Activated CD4-positive, CD25-positive, alpha-beta regulatory T cell treated with anti-CD3 and anti-CD28 coated beads, Interleukin-2, amount 50 U/mL, for 72 hours (primary cell): ENCODE measurements at places on chromosomes 5 and 9.

DNA sequence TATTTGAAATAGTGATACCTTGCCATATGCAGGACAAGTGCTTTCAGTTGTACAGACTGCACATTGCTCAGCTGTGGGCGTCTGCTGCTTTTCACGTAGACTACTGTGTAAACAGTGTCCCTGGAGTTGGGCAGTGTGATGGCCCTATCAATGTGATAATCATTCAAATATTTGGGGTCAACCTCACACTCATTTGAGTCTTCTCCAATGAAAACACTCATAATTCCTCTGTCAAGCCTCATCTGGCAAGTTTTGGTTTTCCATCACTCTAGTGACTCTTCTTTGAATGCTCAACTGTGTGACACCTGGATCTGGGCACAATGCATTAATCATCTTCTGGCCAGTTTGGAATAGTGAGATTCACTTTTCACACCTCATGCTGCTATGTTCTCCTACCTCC is 64.4 kb downstream of the UGCG start:
- no peak for DNase-seq

DNA sequence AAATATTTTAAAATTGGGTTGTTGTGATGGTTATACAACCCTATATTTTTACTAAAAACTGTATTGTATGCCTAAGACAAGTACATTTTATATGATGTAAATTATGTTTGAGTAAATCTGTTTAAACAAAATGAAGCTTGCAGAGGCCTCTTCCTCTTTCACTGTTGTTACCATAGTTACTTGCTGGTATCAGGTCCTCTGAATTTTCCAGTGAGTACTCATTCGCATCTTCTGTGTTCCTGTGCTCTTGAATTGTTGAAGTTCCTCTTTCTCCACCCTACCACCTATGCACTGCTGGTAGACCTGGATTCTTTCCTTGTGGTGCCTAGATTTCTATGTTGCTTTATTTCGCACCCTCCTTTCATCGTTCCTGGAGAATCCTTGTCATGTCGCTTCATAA is 938.5 kb upstream of the ACO1 start:
- no peak for DNase-seq

DNA sequence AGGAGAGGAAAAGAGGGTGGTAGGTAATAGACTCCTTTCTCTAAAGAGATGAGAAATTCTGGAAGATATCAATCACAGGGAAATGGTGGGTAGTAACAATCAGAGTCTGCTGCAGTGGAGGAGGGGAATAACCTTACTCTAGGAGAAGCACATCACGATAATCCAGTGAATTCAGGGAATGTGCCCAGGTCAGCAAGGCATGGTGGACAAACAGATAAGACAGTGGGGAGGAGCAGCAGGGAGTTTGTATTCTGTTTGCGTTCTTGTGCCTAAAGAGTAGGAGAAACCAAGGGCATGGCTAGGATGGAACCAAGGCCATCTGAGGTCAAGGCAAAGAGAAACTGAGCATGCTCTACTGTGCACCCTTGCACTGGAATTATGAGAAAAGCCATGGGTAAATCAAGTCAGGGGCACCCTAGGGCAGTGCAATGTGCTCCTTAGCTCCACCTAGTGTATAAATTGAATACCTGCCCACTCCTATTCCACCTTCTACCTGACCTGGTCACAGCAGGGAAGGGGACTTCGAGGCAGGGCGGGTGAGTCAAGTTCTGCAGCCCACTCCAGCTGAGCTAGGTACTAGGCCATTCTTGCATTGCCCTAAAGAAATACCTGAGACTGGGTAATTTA is 31.6 kb downstream of the RETREG1 start:
- DNase-seq, result no peak

- DNase-seq, result no peak
Observed at GRCh38 chr9:88741335-88741734, 206.4 kb downstream of the NXNL2 start.

DNA sequence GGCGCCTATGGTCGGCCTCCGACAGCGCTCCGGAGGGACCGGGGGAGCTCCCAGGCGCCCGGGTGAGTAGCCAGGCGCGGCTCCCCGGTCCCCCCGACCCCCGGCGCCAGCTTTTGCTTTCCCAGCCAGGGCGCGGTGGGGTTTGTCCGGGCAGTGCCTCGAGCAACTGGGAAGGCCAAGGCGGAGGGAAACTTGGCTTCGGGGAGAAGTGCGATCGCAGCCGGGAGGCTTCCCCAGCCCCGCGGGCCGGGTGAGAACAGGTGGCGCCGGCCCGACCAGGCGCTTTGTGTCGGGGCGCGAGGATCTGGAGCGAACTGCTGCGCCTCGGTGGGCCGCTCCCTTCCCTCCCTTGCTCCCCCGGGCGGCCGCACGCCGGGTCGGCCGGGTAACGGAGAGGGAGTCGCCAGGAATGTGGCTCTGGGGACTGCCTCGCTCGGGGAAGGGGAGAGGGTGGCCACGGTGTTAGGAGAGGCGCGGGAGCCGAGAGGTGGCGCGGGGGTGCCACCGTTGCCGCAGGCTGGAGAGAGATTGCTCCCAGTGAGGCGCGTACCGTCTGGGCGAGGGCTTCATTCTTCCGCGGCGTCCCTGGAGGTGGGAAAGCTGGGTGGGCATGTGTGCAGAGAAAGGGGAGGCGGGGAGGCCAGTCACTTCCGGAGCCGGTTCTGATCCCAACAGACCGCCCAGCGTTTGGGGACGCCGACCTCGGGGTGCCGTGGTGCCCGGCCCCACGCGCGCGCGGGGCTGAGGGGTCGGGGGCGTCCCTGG is 561 bp downstream of the DAPK1 start:
- no peak for DNase-seq

DNA sequence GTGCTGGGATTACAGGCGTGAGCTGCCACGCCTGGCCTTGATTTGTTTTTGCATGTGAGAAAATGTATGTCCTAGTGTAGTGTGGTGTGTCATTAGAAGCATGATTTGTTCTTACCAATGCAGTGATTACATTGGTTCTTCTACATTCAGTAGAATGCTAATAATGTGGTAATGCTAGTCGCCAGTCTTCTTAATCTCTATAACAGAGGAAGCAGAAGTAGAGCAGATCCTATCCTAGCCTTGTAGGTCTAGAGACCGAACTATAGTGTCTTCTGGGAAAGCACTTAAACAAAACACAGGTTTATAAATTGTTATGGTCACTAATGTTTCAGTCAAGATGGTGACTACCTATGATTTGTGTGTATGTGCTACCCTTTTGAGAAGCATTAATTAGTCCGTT is 197.5 kb upstream of the DMRT1 start:
- no peak for DNase-seq

DNA sequence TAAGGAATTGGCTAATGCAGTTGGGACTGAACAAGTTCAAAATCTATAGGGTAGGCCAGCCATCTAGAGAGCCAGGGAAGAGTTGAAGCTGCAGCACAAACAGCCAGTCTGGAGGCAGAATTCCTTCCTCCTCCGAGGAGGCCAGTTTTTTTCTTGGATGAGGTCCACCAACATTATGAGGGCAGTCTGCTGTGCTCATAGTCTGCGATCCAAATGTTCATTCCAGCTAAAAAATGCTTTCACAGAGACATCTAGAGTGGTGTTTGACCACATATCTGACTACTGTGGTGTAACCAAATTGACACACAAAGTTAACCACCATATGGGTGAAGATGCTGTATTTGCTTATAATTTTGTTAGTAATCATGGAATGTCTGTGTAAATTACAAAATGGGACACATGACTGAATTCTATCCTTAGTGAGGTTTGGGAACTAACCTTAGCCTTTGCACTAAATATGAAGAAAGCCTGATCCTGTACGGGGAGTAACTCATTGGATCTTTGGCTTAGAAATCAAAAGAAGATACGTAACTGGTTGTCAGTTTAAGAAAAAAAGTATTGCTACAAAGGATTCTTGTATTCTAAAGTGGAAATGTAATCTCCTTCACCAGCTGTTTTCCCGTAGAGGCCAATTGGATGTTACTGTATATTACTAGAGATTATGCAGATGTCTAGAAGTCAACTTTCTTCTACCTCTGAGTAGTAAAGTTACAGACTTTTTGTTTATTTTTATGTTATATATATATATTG is 70.6 kb downstream of the SPIN1 start:
- DNase-seq, result no peak

- DNase-seq, result no peak
Observed at GRCh38 chr5:12526113-12526512, 621.9 kb upstream of the CTNND2 start.

- no peak for DNase-seq
Observed at GRCh38 chr9:100488177-100488576, 15.2 kb downstream of the TMEFF1 start.

- DNase-seq, result peak; percentile 31
Observed at GRCh38 chr5:140926443-140927227, 536 bp downstream of the PCDHAC1 start.

DNA sequence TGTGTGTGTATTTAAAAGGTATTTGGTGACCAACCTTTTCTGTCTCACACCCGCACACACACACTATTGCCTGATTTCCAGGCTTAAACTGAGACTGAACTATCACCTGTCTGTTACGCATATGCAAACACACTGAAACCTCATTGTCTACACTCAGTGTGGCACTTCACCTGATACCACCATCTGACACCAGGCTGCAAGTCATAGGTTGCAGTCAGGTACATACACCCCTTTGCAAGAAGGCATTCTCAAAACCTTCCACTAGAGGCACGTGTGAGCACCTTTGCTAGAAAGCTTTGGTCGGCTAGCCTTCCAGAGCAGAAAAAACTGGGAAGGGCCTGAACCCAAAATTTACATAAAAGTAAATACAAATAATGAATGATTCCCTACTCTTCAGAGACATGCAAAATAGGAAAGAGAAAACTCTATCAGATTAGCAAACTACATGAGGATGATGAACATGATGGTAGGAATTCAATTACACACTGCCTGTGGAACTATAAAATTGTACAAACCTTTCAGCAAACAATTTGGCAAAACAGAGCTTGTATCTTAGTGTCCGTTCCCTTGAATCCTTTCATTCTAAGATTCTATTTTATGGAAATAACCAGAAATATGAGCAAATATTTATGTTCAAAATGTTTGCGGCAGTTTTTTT is 5.9 kb upstream of the FOXD1 start:
- no peak for DNase-seq

- no peak for DNase-seq
Observed at GRCh38 chr9:128335161-128335560, 5.2 kb upstream of the SLC27A4 start.

DNA sequence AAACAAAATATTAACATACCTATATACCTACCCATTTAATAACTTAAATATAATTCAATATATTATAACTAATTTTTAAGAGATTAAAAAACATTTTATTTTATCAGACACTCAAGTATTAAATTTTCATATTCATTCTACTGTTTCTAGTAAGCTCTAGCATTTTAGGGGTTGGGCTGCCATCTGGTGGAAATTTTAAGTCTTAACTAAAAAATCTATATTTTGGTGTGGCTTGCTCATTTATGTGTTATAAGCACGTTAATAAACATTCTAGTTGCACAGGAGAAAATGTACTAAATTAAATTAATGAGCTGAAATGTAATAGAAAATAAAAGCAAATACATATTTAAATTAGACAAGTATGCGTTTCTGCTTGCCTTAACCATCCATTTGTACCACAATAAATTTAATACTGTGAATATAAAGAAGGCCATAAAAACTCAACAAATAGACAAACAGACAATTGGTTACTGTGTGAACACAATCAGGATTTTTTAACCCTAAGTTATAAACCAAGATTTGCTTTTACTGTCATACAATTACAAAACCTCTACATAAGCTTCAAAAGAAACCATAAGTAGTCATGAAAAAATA is 1728.3 kb upstream of the CDH9 start:
- DNase-seq, result no peak

GRCh38 chr9:126548312-126548711 is 65.4 kb upstream of the LMX1B start:
- no peak for DNase-seq

- no peak for DNase-seq
Observed at GRCh38 chr5:131593921-131594320, 41.1 kb downstream of the RAPGEF6 start.

GRCh38 chr9:4223312-4223833 is 76.5 kb downstream of the GLIS3 start:
- no peak for DNase-seq

- DNase-seq, result no peak
Observed at GRCh38 chr5:80736730-80737129, 81.9 kb upstream of the DHFR start.

DNA sequence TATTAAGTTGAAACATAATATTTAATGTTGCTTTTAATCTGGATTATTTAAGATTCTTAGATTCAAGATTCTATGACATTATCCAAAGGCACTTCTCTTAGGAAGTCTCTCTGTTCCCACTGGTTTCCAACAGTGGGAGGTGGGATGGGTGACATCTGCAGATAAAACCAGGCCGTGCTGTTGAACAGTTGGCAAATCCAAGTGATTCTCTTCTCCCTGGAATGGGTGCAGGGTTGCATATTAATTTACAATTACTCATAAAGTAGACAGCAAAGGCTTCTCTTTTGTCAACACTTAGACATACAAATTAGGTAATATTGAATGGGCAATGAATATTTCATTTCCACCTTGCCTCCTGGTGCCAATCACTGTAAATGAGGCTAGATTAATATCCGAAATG is 233.7 kb upstream of the IL12B start:
- DNase-seq, result no peak

DNA sequence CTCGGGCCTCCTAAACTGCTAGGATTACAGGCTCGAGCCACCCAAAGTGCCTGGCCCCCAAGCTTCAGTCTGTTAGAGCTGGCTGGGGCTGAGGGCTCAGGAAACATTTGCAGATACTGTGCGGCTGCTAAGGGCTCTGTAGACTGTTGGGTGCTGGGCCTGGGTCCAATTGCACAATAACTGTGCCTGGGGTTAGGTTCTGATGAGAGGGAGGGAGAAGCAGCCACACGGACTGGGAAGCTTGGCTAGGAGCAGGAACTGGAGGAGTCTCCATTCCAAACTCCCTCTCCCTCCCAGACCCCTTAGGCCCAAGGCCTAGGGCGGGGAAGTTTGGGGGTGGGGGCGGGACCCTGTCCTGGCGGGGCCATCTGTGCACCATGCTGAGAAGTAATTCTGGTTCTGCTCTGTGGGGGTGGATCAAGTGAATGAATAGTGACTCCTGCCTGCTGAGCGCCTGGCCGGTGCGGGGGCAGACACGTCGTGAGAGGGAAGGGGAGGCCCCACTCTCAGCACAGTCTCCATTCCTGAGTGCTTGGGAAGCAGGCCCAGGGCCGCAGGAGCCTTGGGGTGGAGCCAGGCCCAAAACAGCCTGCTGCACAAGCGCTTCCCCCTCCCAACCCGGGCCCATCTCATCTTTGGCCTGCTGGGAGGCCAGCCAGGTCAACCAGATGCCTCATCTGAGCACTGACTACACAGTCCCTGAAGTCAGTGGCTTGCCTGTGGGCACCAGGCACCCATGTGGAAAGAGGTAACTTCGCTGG is 1.5 kb downstream of the ASS1 start:
- DNase-seq, result no peak

GRCh38 chr5:117504305-117504704 is 929.7 kb upstream of the SEMA6A start:
- DNase-seq, result no peak

DNA sequence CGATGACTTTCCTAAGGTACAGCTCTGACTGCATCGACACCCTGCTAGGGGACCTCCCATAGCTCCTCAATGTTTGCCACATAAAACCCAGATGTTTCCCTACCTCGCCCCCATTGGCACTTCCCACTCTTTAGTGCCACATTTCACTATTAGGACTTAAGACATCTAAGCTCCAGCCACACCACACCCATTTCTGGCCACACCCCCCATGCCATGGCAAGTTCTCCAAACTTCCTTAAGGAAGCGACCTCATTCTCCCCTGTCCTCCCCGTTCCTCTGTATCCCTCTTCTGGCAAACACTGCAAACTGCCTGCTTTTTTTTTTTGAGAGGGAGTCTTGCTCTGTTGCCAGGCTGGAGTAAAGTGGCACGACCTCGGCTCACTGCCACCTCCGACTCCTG is 62.9 kb downstream of the USP20 start:
- DNase-seq, result peak; percentile 16

GRCh38 chr9:88585426-88585825 is 50.4 kb downstream of the NXNL2 start:
- DNase-seq, result no peak
